ENCODE measurements at places on chromosomes 13 and 19. TPM values are rescaled to one million over a fixed set of nuclear protein-coding genes. Genes with fewer than 3 reads are reported as not detected.

The CGB2 gene
- not detected for polyA plus RNA-seq

The PSG2 gene
- not detected for polyA plus RNA-seq

The MISP gene
- polyA plus RNA-seq, result 7.1 TPM

The SOX1 gene
- not detected for polyA plus RNA-seq

The PRDX2 gene
- 304 TPM for polyA plus RNA-seq

The KLK12 gene
- polyA plus RNA-seq, result 0.51 TPM

The PGLYRP2 gene
- not detected for polyA plus RNA-seq

The ZNF57 gene
- polyA plus RNA-seq, result 7.1 TPM

The ZNF177 gene
- 11.8 TPM for polyA plus RNA-seq

The JAK3 gene
- polyA plus RNA-seq, result 2.9 TPM

The ADAMTSL5 gene
- 1.2 TPM for polyA plus RNA-seq

The KL gene
- 6.2 TPM for polyA plus RNA-seq

The LGI4 gene
- 2.9 TPM for polyA plus RNA-seq

The LILRB3 gene
- polyA plus RNA-seq, result 2.4 TPM

The C1QTNF9B gene
- polyA plus RNA-seq, result 0.49 TPM

The ZNF728 gene
- 0.15 TPM for polyA plus RNA-seq

The DUXA gene
- polyA plus RNA-seq, result not detected

The LGALS16 gene
- polyA plus RNA-seq, result not detected

The GGACT gene
- 4.4 TPM for polyA plus RNA-seq

The MEGF8 gene
- 36.4 TPM for polyA plus RNA-seq

The COL5A3 gene
- 3.6 TPM for polyA plus RNA-seq

The FAM216B gene
- 10.7 TPM for polyA plus RNA-seq

The PLIN3 gene
- 39.5 TPM for polyA plus RNA-seq

The C19orf67 gene
- 0.19 TPM for polyA plus RNA-seq

The RASGRP4 gene
- 2.0 TPM for polyA plus RNA-seq

The MTUS2 gene
- polyA plus RNA-seq, result 1.6 TPM

The PSG11 gene
- polyA plus RNA-seq, result not detected

The CYP4F2 gene
- not detected for polyA plus RNA-seq

The RNF225 gene
- polyA plus RNA-seq, result not detected

The ZNF625 gene
- 17.9 TPM for polyA plus RNA-seq

The CACNG8 gene
- polyA plus RNA-seq, result 0.10 TPM

Measured in right lung (tissue), 10 donors.